ENCODE measurements at places on chromosomes 7 and 10.

DNA sequence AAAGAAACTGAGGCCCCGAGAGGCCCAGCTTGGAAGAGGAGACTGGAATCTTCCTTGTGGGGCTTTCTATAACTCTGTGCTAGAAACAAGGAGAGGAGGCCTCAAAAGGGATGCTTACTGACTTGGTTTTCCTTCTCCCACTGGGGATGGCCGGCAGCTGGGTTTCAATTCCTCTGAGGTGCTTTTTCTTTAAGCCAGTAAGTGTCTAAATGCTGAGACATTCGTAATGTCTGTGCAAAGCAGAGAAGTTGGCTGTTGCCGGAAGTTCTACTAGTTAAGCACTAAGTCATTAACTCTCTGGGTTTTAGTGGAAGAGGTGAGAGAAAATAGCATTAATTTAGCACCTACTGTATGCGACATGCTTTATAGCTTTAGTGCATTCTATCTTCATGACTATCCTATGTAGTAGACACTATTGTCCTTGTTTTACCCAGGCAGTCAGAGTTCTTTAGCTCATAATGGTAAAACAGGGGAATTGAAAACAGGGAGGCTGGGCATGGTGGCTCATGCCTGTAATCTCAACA is 135.2 kb downstream of the RGS10 start:
- no peak for DNase-seq

- no peak for DNase-seq
These were observed 111.2 kb downstream of the LSM5 start for GRCh38 chr7:32378988-32379387.

- no peak for DNase-seq
These were observed 104.6 kb downstream of the NRP1 start for GRCh38 chr10:33229949-33230267.

DNA sequence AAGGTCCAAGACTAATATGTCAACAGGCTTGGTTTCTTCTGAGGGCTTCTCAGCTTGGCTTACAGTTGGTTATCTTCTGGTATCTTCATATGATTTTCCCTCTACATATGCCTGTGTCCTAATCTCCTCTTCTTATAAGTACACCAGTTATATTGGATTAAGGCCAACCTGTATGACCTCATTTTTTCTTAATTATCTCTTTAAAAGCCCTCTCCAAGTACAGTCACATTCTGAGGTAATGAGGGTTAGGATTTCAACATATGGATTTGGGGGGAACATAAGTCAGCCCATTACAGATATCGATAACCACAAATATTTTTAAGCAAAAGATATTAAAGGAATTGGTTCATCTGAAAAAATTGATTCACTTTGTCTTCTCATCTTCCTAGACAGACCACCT is 49.2 kb downstream of the IQUB start:
- no peak for DNase-seq

GRCh38 chr7:44461387-44461786 is 29.1 kb downstream of the NUDCD3 start:
- no peak for DNase-seq

GRCh38 chr10:70592186-70592735 is 10.3 kb downstream of the PRF1 start:
- no peak for DNase-seq

DNA sequence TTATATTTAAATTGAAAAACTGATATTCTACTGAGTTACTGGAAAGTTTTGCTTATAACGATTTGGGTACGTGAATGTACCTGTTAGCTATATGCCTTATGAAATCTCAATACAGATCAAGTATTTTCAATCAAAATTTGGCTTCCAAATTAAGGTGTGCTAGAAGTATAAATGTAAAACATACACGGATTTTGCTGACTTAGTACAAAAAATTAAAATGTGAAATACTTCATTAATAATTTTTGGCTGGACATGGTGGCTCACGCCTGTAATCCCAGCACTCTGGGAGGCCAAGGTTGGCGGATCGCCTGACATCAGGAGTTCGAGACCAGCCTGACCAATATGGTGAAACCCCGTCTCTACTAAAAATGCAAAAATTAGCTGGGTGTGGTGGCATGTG is 11.7 kb downstream of the DNAJC1 start:
- no peak for DNase-seq

GRCh38 chr10:70758757-70759514 is 26.2 kb downstream of the TBATA start:
- peak; percentile 82 for DNase-seq

DNA sequence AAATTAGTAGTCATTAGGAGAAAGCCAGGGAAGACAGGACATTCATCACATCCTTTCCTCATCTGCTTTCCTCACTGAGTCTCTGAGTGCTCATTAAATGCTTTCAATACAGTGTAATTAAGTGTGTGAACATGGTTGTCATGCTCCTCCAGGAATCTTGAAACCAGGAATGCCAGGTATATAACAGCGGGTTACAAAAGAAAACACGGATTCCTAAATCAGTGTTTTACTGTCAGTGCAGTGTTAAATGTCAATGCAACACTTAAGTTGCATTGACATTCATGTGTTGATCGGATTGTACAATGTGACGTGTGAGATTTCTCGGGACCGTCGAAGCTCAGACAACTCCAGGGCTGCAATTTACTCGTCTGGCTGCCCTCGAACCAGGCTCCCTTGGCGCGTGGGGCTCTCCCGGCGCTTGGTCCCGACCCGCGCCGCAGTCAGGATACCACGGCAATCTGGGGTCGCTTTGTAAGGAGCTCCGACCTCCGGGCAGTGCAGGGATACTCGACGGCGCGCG is 455 bp upstream of the SPAG6 start:
- DNase-seq, result no peak

GRCh38 chr7:111990643-111991042 is 215.6 kb downstream of the DOCK4 start:
- no peak for DNase-seq

DNA sequence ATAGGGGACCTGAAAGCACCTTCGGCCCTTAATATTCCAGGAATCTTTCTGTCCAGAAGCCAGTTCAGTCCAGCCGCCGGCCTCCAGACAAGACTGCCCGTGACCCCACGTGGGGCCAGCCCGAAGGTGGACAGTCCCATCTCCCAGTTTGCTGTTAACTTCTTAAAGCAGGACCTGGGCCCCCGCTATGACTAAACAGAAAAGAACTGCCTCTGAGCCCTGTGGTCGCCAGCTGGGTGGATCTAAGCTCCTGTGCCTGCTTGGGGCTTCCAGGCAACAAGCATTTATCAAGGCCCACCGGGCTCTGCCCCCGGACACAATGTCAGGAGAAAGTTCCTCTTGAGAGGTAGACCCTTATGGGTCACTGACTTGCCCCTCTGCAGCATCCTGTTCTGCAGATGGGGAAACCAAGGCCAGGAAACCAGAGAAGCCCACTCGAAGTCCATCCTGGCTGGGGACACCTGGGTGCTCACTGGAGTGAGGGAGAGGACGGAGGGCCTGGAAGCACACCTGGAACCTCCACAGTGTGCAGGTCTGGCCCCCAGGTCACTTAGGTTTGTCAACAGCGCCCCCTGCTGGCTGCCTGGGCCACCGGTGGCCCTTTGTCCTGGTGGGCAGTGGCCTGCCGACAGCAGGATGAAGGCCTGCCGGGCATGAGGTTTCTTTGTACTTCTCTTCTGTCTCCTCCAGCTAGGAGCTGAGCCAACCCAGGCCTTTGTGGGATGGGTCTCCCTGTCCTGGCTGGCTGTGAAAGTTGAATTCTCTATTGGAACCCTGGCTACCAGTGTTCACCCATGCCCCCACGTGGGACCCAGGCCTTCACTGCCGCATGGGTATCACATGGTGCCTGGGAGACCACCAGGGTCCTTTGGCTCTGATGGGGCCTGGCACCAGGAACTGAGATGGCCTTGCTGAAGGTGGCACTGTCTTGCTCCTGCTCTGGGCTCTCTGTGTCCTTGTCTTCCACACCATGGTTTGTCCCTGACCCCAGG is 128.0 kb downstream of the ZMIZ1 start:
- DNase-seq, result peak; percentile 91

DNA sequence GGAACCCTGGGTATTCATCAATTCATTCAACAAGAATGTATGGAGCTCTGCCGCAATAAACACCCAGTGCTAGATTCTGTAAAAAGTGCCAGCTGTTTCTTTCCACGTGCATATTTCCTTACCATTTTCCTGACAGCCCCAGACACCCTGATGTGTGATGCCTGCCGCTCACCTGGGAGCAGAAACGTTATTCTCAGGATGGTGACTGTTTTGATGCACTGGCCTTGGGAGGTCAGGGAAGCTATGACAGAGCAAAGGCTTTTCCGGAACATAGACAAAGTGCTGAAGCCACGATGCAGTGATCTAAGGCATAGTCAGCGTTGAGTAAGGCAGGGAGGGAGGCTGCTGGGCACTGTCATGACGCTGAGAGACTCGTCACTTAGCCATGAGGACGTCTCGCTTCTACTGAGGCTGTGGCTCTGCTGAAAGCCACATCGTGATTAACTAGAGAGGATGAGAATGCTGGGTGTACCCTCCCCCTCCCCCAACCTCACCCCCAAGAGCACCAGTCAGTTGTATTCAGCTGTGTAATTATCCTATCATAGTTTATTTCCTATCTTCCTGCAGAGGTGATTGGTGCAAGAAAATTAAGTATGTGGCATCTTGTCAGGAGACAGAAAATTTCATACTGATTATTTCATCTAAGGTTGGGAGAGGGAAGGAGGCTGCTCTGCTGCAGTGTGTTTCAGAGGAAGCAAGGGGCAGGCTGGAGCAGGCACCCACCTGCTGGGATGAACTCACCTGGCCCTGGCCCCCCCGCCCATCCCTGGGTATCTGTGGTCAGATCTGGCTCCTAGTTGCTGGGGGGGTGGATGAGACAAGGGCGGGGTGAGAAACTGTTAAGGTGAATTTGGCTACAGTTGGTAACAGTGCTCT is 48.8 kb upstream of the SMNDC1 start:
- DNase-seq, result no peak

DNA sequence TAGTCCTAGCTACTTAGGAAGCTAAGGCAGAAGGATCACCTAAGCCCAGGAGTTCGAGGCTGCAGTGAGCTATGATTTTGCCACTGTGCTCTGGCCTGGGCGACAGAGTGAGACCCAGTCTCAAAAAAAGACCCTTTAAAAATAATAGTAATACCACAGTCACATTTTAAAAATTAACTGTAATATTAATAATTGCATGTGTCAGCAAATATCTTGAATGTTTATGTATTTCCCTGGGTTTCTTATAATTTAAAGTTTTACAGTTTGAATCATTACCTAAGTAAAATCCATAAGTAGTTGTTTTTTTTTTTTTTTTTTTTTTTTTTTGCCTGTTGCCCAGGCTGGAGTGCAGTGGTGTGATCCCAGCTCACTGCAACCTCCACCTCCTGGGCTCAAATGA is 69.2 kb downstream of the LYZL2 start:
- no peak for DNase-seq

DNA sequence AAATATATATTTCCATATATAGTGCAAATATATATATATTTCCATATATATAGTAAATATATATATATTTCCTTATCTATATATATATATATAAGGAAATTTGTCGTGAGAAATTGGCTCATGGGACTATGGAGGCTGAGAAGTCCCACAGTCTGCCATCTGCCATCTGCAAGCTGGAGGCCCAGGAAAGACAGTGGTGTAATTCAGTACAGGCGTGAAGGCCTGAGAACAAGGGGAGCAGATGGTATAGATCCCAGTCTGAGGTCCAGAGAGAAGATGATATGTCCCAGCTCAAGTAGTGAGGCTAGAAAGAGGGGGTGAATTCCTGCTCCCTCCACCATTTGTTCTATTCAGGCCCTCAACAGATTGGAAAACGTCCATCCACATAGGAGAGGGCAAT is 78.9 kb downstream of the MTPN start:
- no peak for DNase-seq

GRCh38 chr10:48209241-48209640 is 65.3 kb downstream of the FRMPD2 start:
- no peak for DNase-seq

GRCh38 chr10:110859973-110860376 is 11.8 kb upstream of the PDCD4 start:
- no peak for DNase-seq

GRCh38 chr7:94043299-94043698 is 39.1 kb upstream of the BET1 start:
- no peak for DNase-seq

DNA sequence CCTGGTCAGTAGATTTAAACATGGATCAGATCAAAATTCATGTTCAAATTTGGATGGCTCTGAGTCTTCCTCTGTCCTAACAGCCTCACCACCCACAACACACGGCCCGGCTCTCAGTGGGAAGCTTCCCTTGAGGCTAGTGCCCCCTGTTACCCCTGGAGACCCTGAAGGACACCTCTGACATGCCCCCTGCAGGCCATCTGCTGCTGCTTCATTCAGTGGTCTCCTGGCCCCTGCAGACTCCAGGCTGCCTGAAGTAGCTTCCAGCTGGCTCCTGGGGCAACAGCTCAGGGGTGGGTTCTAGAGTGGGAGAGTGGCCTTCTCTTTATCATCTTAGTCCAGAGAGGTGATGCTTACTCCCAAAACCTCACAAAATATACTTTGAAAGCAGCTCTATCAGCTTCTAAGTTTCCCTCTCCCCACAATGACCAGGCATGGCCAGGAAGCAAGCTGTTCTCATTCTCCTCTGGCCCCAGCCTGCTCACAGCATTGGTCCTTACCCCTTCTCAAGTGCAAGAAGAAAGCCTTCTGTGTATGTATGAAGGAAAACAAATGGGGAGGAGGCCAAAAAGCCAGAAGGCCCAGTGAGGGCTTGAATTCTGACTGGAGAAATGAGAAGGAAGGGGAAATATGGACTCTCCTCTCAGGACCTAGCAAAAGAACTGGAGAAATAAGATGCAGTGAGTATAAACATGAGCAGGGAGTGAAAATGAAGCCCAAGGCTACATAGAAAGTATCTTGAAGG is 189.6 kb upstream of the INHBA start:
- DNase-seq, result no peak

DNA sequence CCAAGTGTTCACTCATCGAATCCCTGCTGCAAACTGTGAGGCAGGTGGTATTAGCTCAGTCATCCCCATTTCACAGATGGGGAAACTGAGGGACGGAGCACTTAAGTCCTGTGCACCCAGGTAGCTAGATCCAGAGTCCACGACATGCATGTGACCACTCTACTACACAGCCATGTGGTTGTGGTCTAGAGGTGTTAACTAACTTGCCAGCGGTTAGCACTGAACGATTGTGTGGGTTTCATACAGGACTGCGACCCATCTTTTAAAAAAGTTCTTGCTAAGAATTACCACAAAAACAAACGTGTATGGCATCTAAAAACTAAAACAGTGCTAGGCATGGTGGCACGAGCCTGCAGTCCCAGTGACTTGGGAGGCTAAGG is 16.1 kb upstream of the ABCC2 start:
- DNase-seq, result no peak

DNA sequence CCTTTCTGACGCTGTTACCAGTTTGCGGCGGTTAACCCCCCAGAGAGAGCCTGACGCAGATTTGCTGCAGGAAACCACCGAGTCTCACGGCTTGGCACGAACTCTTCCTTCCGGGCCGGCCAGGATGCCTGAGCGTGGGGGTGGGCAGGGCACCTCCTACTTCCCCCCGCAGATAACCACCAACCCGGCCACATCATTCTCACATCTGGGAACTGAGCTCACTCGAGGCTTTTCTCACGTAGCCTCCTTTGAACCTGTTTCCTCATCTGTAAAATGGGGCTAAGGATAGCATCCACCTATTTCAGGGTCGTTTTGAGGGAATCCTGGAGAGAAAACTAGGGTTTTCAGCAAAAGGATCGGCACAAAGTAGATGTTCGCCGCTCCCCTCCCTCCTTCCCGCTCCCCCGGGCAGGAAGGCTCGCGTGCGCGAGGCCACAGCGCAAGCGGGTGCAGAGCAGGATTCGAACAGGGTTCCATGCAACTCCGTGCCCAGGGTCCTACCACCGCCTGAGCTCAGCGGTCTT is 23.6 kb downstream of the DDIT4 start:
- no peak for DNase-seq
